Erythroblast (primary cell): ENCODE measurements at places on chromosomes 2 and 18.

GRCh38 chr2:136019306-136019705 lies 33.9 kb upstream of the DARS1 start:
- DNase-seq = no peak

- DNase-seq = no peak
Observed at GRCh38 chr2:16115291-16115690, 174.9 kb downstream of the MYCN start.

GRCh38 chr18:6628187-6628586 lies 101.3 kb upstream of the ARHGAP28 start:
- DNase-seq = no peak

- DNase-seq = no peak
Observed at GRCh38 chr2:40346535-40347354, 105.1 kb downstream of the SLC8A1 start.

- DNase-seq = no peak
Observed at GRCh38 chr2:214706986-214707385, 102.5 kb downstream of the BARD1 start.

DNA sequence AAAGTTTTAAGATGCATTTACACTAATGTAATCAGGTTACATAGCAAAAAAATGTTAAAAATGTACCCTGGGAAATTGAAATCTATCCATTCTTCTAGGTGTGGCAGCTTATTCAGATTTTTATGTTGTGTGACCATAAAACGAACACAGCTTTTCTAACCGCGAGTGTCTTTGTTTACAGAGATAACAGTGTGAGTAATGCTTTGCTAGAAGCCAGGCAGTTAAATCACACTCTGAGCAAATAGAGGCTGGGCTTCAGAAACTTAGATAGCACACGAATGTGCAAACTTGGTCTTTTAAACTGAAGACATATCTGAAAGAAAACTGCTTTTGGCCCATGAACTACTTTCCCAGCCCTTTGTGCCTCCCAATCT lies 116.1 kb downstream of the SPTBN1 start:
- DNase-seq = no peak

GRCh38 chr2:107305966-107306365 lies 420.0 kb upstream of the ST6GAL2 start:
- DNase-seq = no peak

DNA sequence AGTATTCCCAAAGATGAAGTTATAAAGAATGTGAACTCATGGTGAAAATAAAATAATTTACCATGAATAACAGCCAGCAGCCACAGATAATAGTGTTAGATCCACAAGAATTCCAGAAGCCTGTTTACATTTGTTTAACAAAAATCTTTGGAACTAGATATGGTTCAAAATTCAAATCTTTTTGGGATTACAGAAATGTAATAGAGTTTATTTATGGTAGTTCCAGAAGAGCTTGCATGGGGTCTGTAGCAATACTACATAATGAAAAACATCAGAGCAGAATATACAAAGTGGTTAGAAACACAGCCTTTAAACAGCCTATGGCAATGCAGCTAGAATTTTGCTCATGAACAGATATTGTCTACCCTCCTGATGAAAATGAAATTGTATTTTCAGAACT lies 179.1 kb downstream of the RDH14 start:
- no peak for DNase-seq

- DNase-seq = no peak
Observed at GRCh38 chr2:44623622-44624351, 262.0 kb downstream of the CAMKMT start.

DNA sequence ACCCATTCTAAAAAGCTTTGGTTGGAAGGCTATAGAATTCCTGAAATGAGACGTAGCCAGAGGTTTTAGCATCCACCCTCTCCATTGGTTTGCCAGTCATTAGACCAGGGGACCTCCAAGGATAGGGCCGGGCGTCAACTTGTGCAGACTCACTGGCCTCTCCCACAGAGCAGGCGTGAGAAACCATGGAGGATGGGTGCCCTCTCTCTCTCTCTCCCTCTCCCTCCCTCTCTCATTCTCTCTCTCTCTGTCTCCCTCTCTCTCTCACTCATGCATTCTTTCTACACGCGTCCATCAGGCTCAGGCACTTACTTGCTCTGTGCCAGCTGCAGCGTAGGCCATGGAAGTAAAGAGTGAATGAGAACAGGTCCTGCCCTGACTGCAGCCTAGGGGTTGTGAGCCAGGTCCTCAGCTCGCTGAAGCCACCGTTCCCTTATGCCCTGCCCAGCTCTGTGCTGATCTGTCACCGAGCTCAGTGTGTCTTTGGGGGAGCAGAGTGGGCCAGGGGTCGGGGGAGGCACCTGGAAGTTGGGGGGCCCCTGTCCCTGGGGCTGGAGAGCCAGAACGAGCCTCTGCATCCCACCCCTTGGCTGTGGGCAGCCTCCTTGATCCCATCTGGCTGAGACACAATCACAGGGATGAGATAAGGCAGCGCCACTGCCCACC lies 304.4 kb upstream of the HS6ST1 start:
- DNase-seq = no peak

GRCh38 chr2:133317178-133317577 lies 251.1 kb downstream of the NCKAP5 start:
- no peak for DNase-seq

DNA sequence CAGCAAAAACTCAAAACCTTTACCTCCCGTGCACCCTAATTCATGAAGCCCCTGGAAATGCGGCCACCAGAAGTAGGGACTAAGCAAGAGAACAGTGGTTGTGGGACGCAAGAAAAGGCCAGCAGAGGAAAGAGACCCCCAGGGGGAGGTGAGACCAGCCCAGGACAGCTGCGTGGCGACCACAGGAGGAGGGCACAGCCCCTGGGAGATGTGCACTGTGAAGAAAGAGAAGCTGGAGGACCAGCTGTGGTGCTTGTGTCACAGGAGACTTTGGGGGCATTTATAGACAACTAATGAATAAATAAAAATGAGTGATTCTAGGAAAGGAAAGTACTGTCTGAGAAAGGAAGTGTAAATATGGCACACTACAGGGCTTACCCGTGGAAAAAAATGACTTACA lies 263.8 kb downstream of the EIPR1 start:
- DNase-seq = no peak

DNA sequence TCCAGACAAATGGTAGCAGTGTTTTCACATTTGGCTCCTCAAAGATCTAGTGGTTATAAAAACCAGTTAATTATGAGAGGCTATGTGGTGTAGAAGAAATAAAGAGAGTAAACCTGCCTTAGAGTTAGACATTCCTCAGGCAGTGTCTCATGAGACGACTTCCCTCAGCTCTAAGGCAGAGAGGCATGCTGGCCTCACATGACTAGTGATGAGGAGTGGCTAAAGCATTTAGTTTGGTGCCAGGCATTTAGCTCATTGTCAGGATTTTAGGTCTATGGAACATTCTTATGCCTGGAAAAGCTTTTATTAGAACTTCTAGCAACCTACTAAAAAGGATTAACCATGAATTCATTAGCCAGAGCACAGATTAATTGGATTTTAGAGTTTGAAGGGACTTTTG lies 90.3 kb downstream of the RPRM start:
- no peak for DNase-seq

- no peak for DNase-seq
Observed at GRCh38 chr18:42929181-42929580, 186.3 kb downstream of the RIT2 start.

GRCh38 chr2:219358170-219359075 lies 25.9 kb upstream of the RESP18 start:
- no peak for DNase-seq

GRCh38 chr2:2686222-2686621 lies 355.1 kb upstream of the MYT1L start:
- DNase-seq = no peak

DNA sequence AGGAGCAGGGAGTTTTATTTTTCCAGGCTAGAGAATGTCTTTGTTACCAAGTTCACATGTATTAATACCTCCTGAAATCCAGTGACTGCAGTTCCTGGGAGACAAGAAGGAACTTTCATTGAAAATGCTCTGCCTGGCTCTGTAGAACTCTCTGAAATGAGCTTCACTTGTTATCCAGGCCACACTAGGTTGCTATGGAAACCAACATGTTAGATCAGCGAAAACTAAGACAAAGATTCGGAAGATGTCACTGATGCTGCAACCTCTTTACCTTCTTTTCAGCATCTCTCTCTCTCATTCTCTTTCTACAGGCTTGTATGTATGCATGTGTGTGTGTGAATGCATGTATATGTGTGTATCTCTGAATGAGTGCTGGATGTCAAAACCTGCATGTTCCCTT lies 218.5 kb downstream of the TRIB2 start:
- DNase-seq = no peak

GRCh38 chr18:34223164-34223892 lies 1.4 kb downstream of the NOL4 start:
- DNase-seq = no peak

DNA sequence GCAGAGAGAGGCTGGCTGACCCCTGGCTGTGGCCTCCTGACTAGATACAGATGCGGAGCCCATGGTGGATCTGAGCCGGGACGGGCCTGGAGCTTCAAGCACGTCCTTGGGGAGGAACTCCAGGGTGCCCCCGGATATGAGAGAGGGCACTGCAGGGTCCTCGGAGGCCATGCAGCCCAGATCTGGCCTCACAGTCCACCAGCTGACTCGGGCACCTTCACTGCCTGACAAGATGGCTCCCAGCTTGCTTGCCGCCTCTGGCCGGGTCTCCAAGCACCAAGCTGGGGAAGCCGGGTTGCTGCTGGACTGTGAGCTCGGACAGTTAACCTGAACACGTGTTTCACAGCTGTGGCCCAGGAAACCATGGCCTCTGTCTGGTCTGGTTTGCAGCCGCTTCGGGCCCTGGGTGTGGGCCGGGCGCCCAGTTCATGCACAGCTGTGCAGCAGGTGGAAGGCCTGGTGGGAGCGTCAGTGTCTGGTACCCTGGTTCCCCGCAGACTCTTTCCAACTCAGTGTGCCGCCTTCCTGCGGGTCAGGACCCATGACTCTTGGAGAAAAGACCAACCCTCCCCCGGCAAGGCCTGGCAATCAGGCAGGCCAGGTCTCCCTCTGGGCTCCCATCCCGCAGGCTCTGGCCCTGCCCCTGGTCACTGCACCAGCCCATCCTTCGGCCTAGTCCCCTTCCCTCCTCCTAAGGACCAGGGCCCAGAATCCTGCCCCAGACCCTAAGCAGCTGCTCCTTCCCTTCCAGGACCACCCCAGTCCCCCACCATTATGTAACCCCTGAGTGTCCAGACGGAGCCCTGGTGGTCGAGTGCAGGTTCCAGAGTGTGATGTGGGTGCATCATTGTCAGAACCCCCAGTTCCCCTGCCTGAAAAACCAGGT lies 74.6 kb upstream of the OTOS start:
- no peak for DNase-seq

DNA sequence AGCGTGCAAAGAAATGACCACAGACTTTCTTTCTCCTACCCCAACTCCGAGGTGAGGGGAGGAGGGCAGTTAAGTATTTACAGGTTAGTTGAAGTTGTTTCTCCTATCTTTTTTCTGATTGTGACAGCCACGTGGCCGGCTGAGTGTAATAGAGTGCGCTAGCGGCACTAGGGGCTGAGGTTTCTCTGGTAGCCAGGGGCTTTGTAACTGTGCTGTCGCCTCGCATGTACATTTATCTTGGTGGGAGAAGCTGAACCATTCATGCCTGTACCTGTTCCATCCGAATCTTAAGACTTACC lies 214.1 kb upstream of the STON1 start:
- DNase-seq = peak; percentile 42

DNA sequence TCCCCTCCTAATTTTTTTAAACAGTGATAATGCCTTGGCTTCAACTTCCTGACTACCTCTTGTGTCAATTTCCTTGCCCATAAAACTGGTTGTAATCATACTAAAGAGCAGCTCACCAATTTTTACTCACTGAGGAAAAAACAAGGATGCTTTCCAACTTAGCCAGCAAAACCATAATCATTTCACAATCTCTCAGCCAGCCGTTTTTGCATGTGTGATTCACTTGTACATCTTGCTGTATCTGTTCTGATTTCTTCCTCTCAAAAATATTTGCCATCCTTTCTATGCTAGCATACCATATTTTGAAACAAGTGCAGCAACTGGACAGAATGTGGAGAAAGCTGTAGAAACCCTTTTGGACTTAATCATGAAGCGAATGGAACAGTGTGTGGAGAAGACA lies 60.7 kb downstream of the RAB27B start:
- DNase-seq = no peak

DNA sequence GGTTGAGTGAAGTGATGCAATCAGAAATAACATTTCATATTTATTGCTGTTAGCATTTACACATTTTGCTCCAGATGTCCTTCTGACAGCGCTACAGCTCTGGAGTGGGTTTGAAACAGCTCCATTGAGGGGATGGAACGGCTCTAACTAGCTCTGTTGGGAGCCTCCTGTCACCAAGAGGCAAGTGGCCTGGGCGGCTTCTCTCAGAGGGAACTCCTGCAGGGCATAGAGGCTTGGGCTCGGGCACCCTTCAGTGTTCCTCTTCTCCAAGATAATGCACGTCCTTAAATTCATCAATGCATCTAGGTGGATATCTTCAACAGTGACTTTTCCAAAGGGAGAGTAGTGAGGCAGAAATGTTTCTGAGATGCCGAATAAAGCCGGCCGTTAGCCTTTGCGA lies 122.5 kb downstream of the CNTNAP5 start:
- no peak for DNase-seq

DNA sequence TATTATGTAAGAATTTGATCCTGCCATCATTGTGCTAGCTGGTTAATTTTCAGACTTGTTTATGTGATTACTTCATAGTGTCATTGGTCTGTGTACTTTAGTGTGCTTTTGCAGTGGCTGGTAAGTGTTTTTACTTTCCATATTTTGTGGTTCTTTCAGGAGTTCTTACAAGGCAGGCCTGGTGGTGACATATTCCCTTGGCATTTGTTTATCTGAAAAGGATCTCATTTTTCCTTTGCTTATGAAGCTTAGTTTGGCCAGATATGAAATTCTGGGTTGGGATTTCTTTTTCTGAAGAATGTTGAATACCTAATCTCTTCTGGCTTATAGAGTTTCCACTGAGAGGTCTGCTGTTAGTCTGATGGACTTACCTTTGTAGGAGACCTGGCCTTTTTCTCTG lies 72.8 kb upstream of the MC4R start:
- no peak for DNase-seq

GRCh38 chr2:118183381-118183780 lies 95.1 kb downstream of the INSIG2 start:
- no peak for DNase-seq

DNA sequence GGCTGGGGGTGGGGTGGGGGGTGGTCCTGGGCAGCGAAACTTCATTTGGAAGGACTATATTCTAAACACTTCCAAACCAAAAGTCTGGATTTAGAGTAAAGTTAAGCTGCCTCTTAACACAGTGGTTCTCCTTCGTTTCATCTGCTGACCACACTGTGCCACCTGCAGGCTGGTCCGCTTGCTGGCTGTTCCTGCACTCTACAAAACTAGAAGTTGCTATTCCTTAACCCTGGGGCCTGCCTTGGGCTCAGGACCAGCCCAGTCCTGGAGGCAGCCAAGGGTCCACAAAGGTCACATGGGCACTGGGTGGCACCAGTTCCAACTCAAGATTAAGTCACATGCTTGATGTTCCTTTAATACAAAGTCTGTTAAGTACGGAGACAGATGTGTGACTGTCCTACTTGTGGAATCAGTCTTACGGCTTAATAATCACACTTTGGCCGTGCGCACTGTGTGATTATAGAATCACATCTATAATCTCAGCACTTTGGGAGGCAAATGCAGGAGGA lies 195.4 kb downstream of the FAM210A start:
- DNase-seq = peak; percentile 21
